ENCODE measurements at places on chromosomes 2 and 18. TPM values are rescaled to one million over a fixed set of nuclear protein-coding genes. Genes with fewer than 3 reads are reported as not detected.

The FAP gene
- total RNA-seq: not detected

DNA sequence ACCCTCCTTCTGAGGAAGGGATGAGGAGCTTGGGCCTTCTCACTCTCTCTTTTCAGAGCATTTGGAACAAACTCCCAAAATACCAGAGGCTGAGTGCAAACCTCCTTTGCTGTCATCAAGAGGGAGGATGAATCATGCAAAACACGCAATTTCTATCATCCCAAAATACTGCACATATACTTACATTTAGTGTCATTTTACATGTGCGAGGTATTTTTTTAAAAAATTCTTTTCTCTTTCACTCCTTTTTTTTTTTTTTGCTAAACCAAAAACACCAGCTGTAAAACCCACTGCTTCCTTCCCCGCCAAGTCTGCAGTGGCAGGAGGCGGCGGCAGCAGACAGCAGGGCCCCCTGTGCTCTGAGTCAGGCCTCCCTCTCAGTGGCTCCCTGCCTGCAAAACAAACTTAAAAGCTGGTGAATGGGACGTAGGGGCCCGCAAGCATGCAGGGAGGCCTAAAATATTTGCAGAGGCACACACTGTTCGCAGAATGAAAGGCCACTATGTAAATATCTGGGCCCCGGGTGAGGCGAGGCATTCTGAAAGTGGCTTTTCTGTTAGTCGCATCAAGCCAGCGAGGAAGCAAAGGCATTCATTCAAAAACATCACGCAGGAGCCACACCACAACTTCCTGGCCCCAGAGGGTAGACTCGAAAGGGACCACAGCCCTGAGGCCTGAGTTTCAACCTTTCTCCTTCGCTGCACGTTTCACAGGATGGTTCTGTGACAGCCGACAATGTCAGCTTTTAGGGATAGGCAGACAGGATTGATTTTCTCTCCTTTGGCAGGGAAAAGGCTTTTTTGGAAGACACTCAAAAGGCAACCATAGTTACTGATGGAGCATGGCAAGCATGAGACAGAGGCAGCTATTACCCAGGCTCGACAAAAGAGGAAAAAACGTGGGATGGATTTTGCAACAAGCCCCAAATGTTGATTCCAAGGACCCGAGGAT lies 73.4 kb downstream of the ACTR2 start:
- DNase-seq: peak; percentile 92

GRCh38 chr2:70385966-70386595 lies 84.2 kb upstream of the FAM136A start:
- no peak for DNase-seq

DNA sequence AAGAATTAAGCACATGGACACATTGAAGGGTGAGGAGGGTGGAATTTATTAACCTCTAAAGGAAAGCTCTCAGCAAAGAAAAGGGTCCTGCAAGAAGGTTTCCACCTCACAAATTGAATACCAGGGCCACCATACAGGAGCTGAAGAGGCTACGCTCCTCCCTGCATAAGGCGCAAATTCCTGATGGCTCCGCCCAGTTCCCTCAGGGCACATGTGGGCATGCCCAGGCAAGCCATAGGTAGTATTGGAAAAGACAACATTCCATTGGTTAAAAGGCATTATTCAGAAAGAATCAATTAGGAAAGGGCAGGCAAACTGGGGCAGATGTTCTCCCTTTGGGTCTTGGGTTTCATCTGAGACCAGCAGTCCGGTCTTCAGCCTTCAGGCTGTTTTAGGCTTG lies 161.2 kb downstream of the PTPRM start:
- DNase-seq: no peak

The HAAO gene
- 0.63 TPM for total RNA-seq

DNA sequence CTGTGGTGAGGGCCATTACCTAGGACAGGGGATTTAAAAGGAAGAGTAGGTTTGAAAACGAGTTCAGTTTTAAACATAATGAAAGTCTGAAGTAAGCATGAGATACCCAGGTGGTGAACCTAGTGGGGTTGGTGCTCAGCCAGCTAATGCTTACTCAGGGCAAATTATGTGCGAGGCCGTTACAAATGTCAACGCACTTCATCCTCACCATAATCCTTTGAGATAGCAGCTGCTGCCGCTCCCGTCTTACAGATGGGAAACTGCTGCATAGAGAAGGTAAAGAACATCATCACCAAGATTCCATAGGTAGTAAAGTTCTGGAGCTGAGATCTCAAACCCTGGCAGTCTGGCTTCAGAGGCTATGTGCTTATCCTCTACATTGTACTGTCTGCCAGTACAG lies 209.0 kb downstream of the DYM start:
- no peak for DNase-seq

DNA sequence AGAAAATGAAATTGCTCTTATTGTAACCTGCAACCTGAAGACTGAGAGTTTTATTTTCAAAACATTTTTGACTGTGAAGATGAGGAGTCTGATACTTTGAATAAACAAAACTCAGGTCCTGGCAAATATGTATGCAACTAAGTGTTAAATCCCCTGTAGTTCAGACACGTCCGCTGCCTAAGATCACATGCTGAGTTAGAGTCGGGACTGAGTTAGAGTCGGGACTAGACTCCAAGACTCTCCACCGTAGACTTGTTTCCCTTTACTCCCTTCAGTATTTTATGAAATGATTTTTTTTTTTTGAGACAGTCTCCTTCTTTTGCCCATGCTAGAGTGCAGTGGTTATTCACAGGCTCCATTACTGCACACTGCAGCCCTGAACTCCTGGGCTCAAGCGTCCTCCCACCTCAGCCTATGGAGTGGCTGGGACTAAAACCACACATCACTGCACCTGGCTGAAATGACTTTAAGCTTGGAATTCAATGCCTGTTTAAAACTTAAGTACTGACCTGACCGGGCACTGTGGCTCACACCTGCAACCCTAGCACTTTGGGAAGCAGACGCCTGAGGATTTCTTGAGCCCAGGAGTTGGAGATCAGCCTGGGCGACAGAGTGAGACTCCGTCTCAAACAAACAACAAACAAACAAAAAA lies 28.0 kb upstream of the PMAIP1 start:
- DNase-seq: no peak

- DNase-seq: peak; percentile 34
Observed at GRCh38 chr2:239822146-239822831, 202.9 kb downstream of the NDUFA10 start.

- no peak for DNase-seq
Observed at GRCh38 chr2:69191634-69192033, 178.7 kb downstream of the ANTXR1 start.

- DNase-seq: no peak
Observed at GRCh38 chr2:18154812-18155211, 276.3 kb downstream of the KCNS3 start.

The AKAIN1 gene
- not detected for total RNA-seq

The REG1B gene
- total RNA-seq: not detected

GRCh38 chr2:70546376-70546775 lies 7.2 kb downstream of the TGFA start:
- DNase-seq: no peak
